Right atrium auricular region (tissue), 2 donors: ENCODE measurements at places on chromosomes 6 and 20. TPM values are rescaled to one million over a fixed set of nuclear protein-coding genes. Genes with fewer than 3 reads are reported as not detected.

- DNase-seq: no peak
Observed at GRCh38 chr6:26200918-26201721, 113.9 kb downstream of the HFE start.

DNA sequence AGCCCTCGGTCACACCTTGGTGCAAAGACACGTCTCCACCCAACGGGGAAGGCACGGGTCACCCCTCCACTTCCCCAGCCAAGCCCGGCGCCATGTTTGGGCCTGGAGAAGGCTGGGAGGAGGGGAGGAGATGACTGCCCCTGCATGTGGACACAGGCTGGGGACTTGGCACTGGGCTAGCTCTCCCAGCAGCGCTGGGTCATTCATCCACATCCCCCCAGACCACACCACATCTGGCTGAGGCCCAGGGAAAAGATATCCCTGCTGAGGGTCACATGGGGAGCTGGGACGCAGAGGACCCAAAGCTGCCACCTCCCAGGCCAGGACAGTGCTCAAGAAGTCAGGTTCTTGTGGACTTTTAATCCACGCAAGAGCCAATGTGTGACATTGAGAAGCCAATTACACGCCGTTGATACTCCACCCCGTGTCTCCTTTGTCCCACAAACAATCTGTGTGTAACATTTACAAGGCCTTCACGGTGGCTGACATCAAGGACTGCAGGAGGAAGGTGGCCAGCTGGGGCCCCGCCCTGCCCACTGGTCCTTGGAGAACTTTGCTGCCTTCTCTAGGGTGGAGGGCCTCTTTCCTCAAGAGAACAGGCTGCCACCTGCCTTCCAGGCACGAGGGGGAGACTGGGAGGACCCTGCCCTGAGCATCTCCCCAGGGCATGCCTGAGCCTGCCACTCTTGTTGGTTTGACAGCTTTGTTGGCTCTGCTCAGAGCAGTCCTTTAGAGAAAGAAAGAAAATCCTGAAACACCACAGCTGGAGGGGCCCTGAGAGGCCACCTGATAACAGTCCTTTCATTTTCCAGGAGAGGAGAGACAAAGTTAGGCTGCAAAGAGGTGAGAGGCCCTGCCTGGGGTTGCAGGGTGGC is 5.3 kb upstream of the IP6K3 start:
- DNase-seq: no peak

DNA sequence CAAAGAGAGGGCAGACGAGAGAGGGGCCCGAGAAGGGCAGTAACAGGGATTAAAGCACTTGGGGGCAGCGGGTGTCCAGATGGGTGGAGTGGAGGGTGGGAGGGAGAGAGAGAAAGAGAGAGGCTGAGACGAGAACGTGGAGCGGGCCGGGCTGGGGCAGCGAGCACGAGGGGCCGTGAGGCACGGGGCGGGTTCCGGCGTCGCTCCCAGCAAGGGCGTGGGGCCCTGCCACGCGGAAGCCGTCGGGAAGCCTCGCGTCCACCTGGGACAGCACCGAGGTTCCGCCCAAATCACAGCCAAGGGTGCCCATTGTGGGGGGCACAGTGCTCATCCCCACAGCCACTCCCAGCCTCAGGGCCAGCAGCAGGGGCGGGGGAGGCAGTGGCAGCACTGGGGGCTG is 49.8 kb downstream of the KCNQ2 start:
- no peak for DNase-seq

DNA sequence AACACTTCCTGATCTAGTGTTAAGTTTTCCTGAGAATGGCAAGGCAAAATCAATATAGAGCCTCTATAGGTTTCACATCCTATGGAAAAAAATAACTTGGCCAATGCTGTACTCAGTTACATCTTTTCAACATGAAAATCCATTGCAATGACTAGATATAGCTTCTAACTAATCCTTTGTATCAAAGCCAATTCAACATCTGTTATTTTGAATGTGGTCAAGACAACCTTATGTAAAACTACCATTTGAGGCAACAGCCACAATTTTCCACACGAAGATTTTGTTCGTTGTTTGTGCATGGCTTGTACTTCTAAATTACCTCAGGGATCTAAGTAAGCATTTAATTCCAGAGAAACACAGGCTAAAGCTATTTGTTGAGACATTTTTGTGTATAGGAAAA is 637.8 kb upstream of the EYS start:
- no peak for DNase-seq

DNA sequence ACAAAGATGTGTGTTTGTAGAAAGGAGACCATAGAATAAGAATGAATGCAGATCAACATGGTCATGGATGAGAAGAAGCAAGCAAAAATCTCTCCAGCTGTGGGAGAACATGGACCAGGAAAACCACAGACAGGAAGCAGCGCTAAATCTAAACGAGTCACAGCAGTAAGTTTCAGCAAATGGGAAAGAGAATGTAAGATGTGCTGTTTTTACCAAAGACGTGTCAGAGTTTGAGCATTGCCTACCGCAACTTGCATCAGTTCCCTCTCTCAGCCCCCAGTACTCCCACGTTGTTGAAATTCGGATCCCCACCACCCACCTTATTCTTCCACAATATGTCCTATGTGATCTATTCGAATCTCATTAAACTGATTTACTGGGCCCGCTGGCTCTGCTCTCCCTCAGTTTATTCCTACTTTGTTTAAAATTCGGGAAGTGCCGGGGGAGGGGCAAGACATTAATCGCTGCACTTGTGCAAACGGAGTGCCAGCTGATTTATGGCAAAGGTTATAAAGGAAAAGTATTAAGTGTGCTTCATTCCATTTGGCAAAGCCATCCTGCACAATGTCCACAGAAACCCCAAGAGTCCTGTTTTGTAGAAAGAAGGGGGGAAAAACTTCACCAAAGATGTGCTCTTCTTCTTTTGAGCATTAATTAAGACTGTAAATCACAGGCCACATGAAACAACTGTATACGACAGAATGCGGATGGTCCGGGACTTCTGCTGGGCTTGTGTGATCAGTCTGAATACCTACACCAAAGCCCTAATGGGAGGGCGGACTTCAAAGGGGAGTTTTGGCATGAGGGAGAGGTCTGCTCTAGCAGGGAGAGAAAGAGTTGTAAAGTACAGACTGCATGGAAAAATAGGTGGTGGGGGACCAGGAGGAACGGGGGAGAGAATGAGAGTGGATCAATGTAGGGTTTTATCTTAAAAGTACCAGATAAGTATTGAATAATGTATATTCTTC is 59.1 kb upstream of the PRDM1 start:
- DNase-seq: no peak

DNA sequence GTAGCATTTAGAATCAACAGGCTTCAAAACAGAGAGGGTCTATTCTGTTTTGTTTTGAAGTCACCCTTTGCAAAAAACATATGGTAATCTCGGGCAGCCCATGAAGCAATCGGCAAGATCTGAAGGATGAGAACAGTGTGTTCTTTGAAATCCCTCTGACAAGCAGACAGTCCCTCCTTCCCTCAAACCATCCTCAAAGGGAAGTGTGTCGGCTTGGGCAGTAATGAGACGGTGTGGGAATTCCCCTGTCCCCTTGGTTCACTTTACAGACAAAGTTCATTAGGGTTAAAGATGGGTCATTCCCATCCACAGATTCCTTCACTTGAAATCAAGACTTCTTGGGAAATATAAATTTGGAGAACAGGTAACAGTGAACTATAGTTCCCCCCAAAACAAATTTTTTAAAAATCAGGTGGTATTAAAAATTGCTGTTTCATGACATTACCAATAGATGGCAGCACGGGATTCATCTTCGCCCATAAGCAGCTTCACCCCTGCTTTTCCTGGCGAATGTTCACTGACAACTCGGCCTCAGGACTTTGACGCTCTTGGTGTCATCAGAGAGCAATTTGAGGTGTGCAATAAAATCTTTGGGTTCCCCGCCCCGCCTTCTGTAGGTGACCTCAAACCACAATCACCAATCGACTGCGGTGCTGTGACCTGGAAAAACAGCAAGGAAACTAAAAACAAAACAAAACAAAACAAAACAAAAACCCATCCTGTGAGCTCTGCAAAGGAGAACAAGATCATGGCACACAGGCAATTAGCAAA is 159.3 kb upstream of the TNFAIP3 start:
- DNase-seq: peak; percentile 71

- DNase-seq: no peak
Observed at GRCh38 chr6:3571250-3571681, 114.4 kb upstream of the SLC22A23 start.

- DNase-seq: no peak
Observed at GRCh38 chr20:52372169-52372568, 180.6 kb upstream of the ZFP64 start.

GRCh38 chr6:166933396-166933795 is 23.0 kb downstream of the RNASET2 start:
- no peak for DNase-seq

- no peak for DNase-seq
Observed at GRCh38 chr20:58822149-58822548, 28.6 kb downstream of the GNAS-AS1 start.

- no peak for DNase-seq
Observed at GRCh38 chr6:5399391-5399790, 138.1 kb downstream of the FARS2 start.

GRCh38 chr20:7672571-7672970 is 267.7 kb downstream of the HAO1 start:
- no peak for DNase-seq

DNA sequence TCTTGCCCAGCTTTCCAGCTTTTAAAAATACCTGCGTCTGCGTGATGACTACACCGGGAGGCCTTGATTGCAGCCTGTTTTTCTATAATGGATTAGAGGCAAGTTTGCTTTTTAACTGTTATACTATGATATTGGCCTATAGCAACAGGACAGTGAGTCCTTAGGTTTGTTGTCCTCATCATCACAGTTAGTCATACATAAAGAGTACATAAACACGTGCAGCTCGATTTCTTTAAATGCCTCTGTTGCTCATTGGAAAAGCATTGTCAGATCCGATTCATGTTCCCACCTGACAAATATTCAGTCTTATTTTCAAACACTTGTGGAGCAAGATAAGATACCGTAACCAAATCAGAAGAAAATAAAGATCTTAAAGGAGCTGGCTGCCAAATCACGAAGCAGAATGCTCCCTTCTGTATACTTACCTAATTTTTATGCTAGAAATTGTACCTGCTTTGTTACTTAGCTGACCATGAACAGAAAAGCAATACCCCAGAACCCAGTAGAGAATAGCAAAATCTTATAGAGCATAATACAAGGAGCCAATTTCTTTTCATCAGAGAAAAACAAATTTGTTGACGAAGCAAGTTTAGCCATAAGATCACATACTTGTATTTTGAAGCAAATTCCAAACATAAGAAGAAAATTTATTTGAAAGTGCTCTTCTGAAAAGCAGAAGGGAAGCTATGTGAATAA is 100.4 kb downstream of the TMEM200A start:
- no peak for DNase-seq

DNA sequence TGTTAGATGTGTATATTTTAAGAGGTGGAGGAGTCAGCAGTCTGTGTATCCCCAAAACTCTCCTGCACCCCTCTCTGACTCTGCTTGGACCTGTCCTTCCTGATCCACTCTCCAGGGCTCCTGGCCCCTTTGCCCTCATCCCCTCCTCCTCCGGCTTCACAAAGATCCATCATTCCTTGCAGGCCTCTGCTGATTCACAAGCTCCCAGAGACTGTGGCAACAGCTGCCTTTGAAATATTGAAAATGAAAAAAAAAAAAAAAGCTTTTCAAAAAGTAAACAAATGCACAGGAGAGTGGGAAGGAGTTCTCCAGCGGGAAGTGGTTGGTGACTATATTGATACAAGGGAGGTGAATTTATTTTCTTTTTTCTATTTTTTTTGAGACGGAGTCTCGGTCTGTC is 330.2 kb upstream of the SULF2 start:
- DNase-seq: no peak

Gene ABHD16B
- not detected for total RNA-seq

Gene GJA10
- not detected for total RNA-seq

Gene MDN1
- 15.2 TPM for total RNA-seq

Gene KHDC1
- 1.8 TPM for total RNA-seq

Gene TCP11
- total RNA-seq: not detected

Gene C6orf118
- total RNA-seq: not detected

Gene LAMP5
- not detected for total RNA-seq
